NCI-H510A (cell line): ENCODE measurements at places on chromosomes 12 and 14.
A peak's percentile ranks its signal among the peaks of the same experiment; 100 is the strongest.

DNA sequence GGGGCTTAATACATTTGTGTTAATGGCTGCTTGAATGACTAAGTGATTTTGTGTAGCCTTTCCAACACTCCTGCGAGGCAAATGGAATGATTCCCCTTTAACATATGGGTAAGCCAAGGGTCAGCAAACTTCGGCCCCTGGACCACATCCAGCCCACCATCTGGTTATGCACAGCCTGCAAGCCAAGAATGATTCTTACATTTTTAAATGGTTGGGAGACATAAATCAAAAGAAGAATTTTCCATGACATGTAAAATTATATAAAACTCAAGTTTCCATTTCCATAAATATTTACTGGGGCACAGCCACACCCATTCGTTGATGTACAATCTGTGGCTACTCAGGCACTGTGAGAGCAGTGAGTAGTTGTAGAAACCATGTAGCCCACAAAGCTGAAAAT is 9.0 kb downstream of the SLC8B1 start:
- no peak for DNase-seq

DNA sequence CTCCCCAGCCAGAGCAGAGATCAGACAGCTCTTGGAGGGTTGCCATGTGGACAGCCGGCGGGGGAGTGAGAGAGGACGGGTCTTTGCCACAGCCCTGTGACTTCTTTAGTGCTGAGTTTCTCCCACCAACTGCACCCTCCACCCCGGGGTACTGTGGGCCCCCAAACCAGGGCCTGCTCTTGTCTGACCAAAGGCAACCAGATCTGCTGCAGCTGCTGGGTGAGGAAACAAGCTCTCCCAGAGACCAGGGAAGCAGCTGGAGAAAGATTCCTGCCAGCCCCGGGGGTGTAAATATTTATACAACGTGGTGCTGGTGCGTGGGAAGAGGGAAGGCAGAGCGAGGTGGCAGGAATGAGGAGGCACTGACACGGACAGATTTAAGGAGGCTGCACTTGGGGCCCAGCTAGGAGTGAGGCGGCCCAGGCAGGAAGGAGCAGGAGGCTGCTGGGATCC is 14.3 kb upstream of the ZFP36L1 start:
- no peak for DNase-seq

DNA sequence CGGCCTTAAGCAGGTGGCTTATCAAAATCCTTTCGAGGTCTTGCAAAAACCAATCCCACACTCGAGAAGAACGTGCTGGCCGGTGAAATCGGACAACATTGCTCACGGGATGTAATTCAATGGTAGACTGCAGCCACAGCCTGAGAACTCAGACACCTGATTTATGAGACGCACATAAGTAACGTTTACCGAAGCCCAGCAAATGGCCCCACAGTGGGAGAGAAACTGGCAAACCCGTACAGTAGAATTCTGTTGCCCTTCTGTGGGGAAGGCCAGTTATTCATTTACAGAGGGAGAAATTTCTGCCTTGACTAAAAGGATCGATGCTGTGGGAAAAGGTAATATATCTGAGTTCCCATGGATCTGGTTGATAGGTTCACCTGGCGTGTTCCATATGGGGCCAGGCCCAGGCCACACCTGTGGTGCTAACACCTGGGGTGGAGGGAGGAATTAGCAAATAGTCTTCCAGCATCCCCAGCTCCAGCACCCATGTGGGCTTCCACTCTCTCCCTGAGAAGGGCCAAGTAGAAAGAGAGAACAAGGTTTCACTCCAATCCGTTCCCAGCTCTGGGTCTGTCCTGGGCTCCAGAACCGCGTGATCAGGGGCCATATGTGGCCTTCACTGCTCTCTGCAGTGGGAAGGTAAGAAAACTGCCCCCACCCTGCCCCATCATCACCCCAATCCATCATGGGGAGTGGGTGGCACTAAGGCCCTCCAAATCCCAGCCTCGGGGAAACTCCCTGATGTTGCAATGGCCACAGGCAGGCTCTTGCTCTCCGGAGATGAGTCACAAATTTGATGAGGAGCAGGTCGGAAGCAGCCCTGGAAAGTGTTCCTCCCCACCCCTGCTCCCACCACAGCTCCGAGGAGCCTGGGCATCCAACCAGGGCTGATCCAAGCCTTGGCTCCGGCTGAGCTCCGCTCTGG is 12.7 kb downstream of the BDKRB1 start:
- no peak for DNase-seq

DNA sequence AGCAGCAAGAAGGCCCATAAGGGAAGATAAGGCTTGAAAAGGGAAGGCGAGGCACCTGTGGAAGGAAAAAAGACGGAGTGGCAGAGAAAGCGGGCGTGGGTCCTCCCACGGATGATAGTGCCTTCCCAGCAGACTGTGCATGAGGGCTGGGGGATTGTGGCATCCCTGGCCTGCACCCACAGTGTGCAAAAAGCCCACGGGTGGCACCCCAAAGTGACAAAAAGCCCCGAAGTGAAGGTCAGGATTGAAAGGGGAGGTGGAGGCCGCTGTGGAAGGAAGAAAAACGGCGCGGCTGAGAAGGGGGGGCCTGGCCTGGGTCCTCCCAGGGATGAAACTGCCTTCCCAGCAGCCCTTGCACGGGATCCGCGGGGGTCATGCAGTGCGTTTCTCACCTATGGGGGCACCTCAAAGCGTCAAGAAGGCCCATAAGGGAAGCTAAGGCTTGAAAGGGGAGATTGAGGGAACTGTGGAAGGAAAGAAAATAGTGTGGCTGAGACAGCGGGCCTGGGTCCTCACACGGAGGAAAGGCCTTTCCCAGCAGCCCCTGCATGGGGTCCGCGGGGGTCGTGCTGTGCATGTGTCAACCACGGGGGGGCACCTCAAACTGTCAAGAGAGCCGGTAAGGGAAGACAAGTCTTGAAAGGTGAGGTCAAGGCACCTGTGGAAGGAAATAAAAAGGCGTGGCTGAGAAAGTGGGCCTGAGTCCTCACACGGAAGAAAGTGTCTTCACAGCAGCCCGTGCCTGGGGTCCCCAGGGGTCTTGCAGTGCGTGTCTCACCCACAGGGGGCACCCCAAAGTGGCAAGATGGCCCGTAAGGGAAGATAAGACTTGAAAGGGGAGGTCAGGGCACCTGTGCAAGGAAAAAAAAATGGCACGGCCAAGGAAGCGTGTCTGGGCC is 274.1 kb downstream of the ALG10 start:
- DNase-seq = no peak

DNA sequence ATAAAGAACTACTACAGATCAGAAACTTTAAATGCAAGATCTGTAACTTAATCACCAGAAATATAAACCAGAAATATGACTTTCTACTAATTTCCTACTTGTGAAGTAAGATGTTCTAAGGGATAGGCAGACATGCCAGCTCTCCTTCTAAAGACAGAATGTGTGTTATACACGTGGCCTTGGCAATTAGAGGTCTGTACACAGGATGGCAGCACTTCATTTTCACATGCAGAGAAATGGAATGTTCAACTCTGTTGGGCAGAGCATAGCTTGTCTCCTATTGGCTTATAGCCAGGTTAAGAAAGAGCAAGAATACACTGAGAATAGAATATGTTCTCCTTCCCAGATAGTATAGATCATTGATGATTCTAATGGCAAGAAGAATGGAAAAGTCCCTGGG is 403.8 kb downstream of the DAD1 start:
- DNase-seq = no peak

DNA sequence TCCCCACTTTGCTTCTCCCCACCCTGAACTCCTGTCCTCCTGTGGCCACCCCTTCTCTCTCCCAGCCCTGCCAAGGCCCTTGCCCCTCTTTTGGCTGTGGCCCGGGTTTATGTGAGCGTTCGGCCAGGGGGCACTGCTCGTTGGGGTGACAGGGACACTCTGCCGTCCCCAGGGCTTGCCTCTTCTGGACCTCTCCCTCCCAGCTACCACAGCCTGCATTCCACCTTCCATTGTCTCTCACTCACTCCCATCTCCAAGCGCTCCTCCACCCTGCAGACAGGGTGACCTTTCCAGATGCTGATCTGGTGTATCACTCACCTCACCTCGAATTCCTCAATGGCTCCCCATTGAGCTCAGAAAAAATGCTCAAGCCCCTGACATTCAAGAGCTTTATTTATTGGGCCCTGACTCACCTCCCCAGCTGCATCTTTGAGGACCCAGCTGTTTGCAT is 1.4 kb downstream of the SERPINA9 start:
- no peak for DNase-seq

DNA sequence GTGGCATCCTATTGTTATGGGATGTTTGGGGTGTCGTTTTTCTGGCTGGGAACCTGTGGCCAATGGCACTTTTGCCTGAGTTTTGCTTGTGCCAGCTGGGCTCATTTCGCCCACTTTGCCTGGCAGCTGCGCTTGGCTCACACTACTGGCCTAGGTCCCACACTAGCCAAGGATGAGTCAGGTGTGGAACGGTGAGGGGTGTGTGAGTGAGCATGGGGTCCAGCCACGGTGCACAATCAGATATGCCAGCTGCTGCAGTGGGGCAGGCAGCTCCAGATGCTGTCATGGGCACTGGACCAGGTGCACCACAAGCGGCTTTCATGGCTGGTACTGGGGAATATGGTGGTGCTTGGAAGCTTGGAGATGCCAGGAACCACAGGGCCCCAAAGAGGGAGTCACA is 21.5 kb downstream of the TRHDE start:
- no peak for DNase-seq

- no peak for DNase-seq
Measured at GRCh38 chr14:32697114-32697513, 241.6 kb upstream of the NPAS3 start.

DNA sequence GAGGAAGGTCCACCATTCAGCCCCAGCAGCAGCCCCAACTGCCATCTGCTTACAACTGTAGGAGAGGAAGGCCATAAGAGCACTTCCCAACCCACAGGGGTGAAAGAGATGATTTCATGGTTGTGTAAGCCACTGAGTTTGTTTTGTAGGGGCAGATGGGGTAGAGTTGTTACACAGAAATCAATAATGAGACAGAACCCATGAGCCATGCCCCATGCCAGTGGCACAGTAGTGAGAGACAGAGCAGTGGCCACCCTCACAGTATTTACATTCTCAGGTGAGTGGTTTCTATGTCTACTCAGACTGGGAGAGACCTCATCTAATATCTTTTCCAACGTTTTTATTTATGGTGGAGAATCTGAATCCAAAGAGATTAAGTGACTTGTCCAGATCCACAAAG is 68.6 kb downstream of the NUAK1 start:
- DNase-seq = peak; percentile 5
